ENCODE measurements at places on chromosomes 12 and 14. TPM values are rescaled to one million over a fixed set of nuclear protein-coding genes. Genes with fewer than 3 reads are reported as not detected.

DNA sequence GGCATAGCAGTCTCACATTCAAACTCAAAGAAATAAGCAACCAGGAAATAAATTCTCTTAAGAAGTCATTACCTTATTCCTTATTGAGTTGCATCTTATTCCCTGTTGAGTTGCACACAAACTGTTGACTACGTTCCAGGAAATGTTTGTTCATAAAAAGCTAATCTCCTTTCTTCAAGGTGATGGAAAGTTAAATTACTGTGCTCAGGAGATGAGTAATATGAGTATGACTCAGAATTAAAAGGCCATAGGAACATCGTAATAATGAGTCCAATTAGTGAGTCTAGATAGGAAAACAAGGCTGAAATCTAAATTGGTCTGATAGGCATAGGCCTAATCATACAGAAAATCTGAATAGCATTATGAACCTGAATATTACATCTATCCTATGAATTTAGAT is 203.1 kb downstream of the SLC2A13 start:
- DNase-seq, result no peak

DNA sequence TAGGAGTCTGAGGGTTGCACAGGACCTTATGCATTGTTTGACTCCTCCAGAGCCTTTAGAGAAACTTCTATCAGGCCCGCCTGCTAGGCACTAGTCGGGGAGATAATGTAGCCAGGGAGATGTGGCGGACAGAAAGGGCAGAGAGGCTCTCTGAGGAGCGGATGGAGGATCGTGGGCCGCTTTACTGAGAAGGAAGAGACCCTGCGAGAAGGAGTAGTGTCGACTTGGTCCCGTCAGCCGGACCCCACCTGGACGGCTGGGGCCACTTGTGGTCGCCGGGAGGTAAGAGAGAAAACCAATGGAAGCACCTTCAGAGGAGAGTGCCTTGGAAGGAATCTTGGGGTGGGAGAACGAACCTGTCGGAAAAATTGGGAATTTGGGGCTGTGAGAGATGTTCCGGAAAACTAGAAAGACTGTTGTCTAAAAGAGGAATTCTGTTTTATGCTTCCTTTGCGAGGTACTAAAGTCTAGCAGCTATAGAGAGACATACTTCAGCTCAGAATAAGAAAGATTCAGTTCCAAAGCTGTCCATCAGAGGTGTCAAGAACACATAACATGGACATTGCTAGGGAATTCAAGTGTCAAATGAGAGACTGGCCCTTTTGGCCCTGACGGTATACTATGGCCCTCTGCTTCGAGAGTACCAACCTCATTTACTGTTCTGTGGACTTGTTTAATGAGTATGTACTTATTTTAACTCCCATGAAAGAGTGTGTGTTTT is 660 bp upstream of the MCRS1 start:
- DNase-seq, result no peak

GRCh38 chr14:68561531-68562007 is 231.3 kb downstream of the ZFP36L1 start:
- no peak for DNase-seq

DNA sequence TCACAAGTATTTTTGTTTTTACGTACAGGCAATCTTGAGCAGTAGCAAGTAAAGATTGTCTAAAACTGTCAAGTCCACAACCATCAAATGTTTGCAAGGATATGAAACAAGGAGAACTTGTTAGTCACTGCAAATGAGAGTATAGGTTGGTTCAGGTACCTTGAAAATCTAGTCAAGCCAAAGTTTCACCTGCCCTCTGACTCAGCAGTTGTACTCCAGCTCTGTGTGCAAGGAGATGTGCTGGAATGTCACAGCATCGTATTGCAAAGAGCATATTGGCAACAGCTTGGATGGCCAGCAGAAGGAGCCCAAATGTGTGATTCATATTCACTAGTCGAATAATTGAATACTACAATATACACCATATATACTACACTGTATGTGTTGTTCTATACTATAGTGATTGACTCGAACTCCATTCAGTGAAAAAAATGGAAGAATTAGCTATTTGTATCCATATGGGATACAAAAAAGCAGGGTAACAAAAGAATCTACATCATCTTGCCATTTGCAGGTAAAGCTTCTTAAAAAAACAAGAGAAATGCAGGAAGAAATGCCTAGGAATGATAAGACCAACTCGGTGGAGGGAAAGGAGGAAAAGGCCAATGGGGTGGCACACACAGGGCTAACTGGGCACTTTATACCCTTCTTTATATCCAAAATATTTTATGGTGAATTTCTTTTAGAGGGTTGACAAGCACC is 44.0 kb downstream of the EID3 start:
- DNase-seq, result no peak

GRCh38 chr14:50001151-50001998 is 108.5 kb downstream of the ARF6 start:
- DNase-seq, result no peak

DNA sequence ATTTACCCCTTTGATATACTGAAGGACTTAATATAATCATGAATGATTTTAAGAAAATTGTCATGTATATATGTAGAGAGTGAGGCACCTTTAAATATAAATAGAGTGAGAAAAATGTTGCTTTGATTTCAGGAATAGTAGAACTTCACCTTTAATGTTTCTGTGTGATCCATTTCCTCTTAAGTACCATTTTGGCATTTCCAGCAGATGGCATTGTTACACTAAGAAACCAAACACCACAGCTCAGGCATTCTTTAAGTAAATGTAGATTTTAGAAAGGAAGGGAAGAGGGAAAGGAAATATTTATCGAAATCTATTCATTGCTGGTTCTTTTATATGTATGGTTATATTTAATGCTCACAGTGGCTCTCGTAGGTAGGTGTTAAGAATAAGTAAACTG is 556.7 kb upstream of the FBXO33 start:
- no peak for DNase-seq

DNA sequence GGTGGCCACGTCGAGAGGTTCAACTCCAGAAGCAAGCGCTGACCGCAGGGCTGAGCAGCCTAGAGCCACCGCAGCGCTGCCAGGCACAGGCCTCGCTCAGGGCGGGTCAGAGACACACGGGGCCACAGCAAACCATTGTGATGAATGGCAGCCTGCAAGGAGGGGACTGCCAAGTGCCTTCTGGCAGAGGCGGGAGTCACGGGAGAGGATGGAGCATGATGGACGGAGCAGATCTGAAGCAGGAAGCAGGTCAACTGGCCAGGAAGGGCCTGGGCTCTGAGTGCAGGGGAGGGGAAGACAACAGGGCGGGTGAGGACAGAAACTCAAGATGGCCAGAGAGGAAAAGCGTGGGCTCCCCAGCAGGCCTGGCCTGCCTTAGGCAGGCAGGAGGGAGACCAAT is 49.8 kb downstream of the CDC42BPB start:
- DNase-seq, result no peak

DNA sequence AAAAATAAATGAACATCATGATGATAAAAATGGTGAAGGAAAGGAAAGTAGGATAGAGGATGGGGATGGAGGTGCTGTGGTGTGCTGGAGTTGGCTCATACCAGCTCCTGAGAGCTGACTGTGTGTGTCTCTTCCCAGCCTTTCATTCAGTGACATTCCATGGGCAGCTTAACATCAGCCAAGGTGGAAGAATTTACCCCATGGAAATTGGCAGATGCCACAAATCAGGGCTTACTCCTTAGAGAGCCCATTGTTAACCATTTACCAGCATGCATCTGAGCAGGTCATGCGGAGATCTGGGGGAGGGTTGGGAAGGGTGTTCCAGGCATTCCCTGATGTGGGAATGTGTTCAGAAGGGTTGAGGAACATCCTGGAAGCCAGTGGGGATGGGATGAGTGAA is 164.7 kb upstream of the MYL2 start:
- DNase-seq, result no peak

DNA sequence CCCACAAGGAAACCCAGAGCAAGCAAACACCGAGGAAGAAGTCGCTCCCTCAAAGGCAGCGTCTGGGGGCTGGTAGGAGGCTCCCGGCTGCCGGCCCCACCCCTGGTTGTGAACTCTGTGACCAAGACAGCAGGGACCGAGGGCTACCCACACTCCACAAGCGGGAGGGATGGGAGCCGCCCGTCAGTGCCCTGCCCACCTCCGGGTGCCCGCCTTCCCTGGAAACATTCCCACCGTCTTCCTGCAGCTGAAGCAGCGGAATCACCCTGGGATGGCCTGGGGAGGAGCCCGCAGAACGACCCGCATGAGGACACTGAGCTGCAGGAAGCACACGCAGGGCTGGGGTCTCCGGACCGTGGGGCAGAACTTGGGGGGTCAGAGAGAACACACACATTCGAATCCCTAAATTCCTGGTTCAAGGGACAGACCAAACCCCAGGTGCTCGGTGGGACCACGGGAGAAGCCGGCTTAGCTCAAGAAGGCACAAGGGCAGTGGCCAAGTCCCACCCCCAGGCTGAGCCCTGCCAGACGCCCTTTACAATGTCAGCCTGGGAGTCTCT is 33.5 kb upstream of the C14orf180 start:
- DNase-seq, result no peak

DNA sequence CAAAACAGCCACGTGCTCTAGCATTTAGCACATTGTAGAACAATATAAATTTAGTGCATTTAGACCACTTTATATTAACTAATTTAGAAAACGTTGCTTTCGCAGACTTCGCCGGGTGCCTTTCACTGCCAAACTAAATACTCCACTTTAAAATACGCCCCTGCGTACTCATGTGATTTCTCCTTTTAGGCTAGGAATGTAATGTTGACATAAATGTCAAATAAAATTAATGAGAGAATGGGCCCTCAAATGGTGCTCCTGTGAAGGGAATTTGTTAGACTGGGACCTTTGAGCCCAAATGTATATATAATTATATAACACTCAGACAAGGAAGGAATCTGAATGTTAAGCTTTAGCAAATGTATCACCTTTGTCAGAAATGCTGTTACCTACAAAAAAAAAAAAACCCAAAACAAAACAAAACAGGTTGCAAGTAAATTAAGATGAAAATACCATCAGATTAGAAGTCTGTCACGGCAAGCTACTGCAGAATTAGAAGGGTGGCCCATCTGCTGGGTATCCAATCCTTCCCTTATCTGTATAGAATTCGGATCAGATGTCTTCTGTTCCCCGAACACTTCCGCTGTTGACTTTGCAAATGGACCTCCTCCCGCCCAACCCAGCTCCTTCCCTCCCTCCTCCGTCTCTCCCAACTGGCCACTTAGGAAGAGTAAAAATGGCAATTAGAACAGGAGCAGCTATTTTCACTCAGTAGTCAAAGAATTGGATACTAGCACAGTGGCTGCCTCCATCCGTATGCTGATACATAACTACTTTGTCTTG is 159.3 kb upstream of the FOXN3 start:
- no peak for DNase-seq

GRCh38 chr12:104768033-104768432 is 190.1 kb downstream of the SLC41A2 start:
- DNase-seq, result no peak

GRCh38 chr12:49331380-49332222 is 5.4 kb downstream of the C1QL4 start:
- peak; percentile 44 for DNase-seq

DNA sequence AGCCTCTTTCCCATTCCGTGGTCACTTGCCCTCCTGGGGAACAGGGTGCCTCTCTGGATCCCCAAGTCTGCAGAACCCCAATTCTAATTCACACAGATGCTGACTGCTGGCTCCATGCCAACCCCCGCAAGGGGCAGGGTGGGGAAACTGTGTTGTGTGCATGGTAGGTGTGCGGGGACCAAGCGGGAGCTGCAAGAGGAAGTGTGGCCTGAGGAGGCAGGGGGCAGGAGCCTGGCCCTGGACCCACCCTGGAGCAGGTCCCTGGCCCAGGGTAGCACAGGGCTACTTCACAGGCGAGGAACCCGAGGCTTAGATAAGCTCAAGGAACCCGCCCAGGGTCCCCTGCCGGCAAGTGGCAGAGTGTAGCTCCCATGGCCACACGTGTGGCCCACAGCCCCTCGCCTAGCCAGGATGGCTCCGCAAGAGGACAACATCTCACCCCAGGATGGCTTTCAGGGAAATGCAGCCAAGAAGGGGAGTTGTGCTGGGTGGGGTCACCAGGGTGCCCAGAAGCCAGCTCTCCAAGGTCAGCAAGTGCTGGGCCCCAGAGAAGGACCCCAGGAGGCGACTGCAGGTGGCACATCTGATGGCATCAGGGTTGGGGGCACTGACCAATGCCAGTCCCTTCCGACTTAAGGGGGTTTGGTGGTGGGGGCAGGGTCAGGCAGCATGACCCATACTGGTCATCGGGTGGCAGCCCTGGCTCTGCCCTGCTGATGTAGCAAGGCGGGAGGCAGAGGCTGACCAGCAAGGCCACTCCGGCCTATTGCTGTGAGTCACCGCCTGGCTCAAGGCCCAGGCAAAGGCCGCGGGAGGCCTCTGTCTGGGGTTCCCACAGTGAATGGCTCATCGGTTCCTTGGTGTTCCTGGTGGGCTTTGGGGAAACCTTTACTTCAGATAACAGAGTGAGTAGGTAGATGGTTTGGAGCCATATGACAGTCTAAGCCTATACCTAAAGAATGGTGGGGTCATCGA is 37.3 kb upstream of the EML1 start:
- DNase-seq, result peak; percentile 80

DNA sequence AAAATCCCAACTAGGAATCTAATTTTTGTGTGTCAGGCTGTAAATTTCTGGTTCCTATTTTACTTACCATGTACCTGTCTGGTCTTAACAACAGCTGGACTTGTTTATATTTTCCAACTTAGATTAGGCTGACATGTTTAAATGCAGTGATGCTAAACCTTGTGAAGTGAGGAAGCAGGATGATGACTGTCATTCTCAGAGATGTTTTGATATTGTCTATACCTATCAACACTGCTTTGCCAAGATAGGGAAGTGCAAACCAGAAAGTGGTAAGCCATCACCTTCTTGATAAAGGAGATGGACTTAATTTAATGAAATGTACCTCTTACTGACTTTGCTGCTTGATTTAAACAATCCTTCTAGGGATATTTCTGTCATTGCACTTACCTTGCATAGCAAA is 2.1 kb downstream of the BICD1 start:
- DNase-seq, result no peak

The FOXA1 gene
- 0.07 TPM for polyA plus RNA-seq

The CORO1C gene
- 596 TPM for polyA plus RNA-seq

The RIC8B gene
- 11.2 TPM for polyA plus RNA-seq

The SHMT2 gene
- polyA plus RNA-seq, result 266 TPM

The SLCO1B1 gene
- not detected for polyA plus RNA-seq

The PAPLN gene
- 3.4 TPM for polyA plus RNA-seq

All from AG04450 (cell line).